ENCODE measurements at places on chromosomes 3 and 15.

GRCh38 chr3:1421577-1421976 lies 328.8 kb downstream of the CNTN6 start:
- no peak for DNase-seq

- no peak for DNase-seq
Measured at GRCh38 chr3:162998205-162998604, 1501.6 kb downstream of the OTOL1 start.

DNA sequence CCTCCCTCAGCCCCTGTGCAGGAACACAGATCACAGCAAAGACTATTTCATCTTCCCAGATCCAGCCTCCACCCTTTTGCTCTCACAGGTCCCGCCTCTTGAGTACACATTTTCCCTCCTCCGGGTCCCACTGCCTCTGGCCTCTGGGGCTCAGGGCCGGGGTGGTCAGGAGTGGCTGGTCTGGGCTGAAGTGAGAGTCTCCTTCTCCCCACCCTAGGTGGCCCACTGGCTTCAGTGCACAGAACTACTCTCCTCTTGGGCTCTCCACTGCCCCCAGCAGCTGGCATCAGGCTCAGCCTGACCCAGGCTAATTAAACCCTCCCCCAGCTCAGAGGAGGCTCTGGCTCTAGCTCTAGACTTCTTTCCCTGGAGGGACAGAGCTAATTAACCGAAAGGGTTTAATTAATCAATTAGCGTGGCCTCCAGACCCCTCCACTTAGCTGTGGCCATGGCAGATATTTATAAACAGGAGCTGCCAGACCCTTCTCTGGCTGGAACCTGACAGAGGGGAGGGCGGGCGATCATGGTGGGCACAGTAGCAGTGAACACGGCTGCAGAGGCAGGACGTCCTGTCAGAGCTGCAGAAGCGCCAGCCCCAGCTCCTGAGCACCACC lies 15.1 kb downstream of the DUSP7 start:
- DNase-seq, result no peak

DNA sequence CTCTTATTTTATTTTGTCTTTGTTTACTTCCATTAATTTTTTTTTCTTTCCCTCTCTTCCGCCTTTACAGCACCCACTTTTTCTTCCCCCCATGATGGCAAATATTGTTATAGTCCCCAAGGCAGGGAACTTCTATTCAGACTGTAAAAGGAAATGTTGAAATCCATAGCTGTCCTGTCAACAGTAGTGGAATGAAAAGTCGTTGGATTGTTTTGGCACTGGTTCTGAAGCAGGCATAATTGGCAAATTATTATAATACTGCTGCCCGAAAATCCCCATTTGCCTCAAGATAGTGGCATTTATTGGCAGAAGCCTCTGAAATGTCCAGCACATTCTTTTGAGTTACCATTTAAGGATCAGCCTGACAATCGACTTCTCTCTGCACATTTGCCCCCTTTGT lies 150.6 kb downstream of the TPRG1 start:
- DNase-seq, result no peak

DNA sequence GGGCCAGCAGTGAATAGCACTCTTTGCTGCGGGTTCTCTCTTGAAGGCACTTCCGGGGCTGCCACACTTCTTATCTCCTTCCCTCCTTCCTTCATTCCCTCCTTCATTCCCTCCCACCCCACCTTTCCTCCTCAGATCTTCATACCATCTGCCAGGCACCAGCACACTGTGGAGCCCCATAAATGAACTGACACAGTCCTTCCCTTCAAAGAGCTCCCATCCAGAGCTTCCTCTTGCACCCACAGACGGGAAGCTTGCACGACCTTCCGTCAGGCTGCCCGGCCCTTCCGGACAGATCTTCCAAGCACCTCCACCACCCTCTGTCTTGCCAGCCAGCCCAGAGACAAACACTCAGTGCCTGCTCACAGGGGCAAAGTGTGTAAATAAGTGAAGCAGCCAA lies 65.4 kb upstream of the HERC1 start:
- no peak for DNase-seq

Measured in CD4-positive, alpha-beta T cell treated with Interleukin-21 for 1 hour (primary cell).